ENCODE measurements at places on chromosomes 16 and 17.

DNA sequence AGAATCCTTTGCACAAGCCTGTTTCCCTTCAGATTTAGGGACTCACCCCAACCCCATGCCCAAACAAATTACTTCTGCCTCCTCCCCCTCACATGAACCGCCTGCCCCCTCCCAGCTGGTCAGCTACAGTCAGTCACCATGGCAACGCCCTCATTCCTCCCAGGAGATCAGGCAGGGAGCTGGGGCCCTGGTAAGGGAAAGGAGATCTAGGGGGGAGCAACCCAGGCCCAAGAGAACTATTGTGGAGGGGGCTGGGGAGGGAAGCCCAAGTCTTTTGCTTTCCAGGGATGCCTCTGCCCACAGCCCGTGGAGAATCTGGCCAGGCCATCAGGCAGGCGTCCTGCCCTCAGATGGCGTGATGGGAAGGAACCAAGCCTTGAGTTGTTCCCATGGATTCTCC lies 2.8 kb downstream of the FAM171A2 start:
- DNase-seq = no peak

DNA sequence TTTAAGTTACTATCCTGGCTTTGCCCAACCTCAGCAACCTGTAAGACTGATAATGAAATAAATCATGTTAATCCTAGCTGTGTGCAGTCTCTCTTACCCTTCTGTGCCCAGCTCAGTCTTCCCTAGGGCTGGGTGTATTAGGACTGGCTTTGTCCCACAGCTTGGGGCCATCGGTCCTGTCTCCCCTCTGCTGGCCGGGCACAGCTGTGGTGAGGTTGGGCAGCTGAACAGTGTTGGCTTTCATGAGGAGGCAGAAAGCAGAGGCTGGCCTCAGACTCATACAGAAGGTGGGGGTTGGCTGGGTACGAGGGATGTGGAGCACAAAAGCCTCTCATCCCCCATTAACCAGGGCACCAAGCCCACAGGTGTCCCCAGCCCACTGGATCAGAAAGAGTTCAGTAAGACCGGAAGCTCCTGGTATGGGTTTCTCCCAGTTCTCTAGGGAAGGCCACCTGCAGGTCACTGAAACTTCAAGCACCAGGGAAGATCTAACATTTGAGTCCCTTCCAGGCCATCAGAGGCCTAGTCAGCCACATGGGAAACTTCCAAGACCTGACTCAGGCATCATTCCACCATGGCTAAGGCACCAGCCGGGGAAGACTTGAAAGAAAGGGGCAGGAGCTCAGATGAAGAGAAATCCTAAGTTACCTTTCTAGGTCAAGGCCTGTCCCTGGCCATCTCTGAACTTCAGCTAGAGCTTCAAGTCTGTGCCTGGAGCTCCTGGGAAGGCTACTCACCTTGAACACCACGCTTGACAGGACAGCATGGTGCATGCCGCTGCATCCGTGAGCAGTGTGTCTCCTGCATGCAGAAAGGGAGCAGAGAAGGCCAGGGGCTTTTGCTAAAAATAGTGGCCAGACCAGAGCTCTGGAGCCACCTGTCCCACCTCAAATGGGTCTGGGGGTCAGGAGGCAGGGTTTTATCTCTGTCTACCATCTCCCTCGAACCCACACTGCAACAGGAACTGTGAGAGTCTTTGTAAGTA lies 8.8 kb downstream of the CNP start:
- DNase-seq = no peak

DNA sequence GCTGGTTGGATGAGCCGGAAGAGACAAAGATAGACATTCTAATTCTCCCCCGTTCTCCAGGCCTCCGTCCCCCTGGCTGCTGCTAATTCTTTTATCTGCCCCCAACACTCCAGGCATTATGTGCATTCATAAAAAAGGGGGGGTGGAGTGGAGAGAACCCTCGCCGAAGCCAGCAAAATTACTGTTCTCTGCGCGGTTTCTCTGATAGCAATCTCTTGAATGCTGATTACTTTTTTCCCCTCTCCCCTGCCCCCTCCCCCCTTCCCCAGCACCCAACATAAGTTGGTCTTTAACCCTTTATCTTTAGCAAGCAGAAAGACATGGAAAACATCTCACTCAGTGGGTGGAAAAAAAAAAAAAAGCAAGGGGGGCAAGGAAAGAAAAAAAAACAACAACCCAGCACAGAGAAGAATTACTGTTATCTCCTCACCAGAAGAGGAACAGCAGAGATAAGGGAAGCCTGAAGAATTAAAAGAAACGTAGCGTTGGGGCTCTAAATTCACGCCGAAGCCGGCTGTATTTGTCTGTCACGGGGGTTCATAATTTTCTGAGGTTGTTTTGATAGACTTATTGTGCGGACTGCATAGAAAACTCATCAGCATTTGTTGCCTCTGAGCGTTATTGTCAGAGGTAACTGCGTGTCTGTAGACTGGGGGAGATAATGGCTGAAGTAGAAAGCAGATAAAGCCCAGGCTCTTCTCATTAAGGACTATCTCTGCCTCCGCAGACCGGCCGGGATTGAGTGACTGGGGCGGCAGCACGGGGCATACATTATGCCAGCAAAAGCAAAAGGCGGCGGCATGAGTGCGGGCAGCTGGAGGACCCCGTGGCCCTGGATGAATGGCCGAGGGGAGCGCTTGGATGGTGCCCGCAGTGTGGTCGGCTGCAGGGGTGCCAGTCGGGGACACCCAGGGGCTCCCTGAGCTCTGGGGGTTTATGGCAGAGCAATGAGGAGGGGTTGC lies 126.9 kb downstream of the MRM1 start:
- peak; percentile 11 for DNase-seq

DNA sequence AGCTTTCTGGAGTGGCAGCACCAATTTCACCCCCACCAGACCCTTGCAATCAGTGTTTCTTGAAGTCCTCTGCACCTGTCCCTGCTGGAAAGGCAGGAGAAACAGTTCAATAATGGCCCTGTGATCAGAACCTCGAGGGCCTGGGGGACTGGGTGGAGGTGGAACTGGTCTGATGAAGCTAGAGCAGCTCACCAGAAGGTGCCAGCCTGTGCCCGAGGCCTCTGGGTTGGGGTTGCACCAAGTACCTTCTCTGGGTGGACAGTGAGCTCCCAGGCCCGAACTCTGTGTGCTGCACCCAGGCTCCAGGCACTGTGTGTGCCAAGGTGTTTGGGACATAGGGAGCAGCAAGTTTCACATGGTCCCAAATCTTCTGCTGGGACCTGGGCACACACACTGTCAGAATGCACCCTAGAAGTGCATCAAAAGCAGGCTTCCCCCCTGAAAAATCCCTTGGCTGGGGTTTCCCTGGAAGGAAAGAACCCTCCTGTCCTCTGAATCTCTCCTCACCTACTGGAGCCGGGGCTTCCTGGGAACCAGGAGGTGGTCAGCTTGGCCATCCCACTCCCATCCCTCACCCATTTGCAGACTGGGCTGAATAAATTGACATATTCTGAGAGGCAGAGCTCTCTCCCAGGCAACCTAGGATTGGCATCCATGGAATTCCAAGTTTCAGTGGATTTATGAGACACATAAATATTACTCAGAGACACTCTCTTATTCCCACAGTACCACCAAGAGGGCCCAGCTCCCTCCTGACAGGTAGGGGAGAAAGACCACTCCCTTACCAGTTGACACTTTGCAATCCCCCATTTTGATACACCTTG lies 17.4 kb downstream of the CD300LG start:
- DNase-seq = no peak

- DNase-seq = no peak
Measured at GRCh38 chr17:28097901-28098300, 55.4 kb downstream of the NLK start.

DNA sequence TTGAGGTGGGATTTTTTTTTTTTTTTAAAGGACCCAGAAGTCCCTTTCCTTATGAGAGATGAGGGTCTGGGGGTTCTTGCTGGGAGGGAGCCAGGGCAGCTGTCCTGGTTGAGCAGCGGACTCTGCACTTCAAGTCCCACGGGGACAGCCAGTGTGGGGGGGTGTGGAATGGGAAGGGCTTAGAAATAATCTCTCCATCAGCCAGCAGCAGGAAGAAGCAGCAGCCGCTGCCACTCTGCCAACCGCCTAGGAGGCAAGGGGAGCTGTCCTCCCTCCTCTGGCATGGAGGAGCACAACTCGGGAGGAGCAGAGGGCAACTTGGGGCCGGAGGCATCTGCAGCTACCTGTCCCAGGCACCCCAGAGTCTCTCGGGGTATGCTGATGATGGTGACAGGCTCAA lies at the start of gene KCNG4:
Gene KCNG4 (minus strand): TSS at position 104 of the 400 bp plus-strand sequence. CDS start 2,527 bp downstream, outside the sequence.
- no peak for DNase-seq

GRCh38 chr17:77449908-77450741 lies 309.4 kb downstream of the SEC14L1 start:
- DNase-seq = no peak

DNA sequence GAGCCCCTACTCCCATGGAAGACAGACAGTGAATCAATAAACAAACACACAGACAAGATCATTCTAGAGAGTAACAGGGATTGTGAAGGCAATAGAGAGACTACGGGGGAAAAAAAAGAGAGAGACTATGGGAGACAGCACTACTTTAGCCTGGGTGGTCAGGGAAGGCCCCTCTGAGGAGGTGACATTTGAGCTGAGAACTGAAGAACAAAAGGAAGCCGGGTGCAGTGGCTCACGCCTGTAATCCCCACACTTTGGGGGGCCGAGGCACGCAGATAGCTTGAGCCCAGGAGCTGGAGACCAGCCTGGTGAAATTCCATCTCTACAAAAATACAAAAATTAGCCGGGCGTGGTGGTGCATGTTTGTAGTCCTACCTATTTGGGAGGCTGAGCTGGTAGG lies 29.2 kb downstream of the SALL1 start:
- no peak for DNase-seq

DNA sequence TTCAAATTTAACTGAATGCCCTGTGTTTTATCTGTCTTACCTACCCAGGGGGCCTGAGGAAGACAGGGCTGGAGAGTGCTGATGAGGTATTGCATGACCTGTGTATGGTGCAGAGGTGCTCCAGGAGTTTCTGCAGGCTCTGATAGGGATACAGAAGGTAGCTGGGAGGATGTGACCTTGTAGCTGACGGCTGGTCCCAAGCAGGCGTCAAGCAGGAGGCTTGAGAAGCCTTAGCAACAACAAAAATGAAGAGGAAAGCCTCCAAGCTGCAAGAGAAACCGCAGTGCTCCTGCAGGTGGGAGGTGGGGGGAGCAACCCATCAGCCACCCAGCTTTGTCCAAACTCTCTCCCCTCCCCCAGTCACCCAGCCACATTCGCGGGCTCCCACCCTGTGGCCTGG lies 40.4 kb downstream of the LAT start:
- DNase-seq = no peak

- no peak for DNase-seq
Measured at GRCh38 chr17:63399316-63399715, 46.8 kb downstream of the CYB561 start.

DNA sequence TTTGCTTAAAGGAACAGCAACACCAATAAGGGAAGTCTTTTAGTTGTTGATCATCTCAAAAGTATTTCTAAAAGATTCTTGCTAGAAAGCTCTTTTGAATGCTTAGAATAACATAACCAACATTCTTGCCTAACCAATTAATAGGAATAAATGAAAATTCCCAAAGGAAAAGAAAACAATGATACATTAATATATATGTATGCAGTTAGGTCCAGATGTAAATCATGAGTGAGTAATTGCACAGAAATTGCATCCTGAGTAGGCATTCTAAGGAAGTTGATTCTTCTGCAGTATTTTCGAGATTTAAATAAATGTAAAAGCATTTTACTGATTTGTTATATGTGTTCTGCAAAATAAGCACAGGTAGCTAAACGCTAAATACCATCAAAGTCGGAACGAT lies 22.1 kb downstream of the COX10 start:
- no peak for DNase-seq

DNA sequence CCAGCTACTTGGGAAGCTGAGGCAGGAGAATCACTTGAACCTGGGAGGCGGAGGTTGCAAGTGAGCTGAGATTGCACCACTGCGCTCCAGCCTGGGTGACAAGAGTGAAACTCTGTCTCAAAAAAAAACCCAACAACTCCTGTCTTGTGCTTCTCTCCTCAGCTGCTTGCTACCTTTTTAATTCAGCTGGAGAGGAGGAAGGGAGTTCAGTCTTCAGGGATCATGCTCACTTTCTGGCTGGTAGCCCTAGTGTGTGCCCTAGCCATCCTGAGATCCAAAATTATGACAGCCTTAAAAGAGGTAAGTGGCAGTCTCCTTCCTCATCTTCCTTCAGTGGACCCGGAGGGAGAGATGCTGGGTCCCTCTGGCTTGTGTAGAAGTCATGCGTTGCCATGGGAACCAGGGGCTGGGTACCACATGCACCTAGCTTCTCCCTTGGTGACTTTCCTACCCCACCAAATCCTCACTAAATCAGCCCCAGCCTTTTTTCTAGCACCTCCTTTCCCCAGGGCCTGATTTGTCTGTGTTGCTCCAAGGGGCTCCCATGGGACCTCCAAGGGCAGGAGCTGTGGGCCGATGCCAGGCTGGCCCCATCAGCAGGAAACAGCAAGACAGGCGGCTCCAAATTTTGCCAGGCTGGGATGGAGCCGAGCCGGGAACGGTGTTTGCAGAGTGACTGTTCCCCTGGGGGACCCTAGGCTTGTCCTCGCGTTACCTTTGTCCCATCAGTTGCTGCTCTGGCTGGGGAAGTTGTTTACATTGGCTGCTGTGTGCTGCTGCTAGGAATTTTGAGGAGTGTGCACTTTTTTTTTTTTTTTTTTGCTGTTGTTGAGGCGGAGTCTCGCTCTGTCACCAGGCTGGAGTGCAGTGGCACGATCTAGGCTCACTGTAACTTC lies 65.2 kb downstream of the ABCC1 start:
- DNase-seq = no peak

DNA sequence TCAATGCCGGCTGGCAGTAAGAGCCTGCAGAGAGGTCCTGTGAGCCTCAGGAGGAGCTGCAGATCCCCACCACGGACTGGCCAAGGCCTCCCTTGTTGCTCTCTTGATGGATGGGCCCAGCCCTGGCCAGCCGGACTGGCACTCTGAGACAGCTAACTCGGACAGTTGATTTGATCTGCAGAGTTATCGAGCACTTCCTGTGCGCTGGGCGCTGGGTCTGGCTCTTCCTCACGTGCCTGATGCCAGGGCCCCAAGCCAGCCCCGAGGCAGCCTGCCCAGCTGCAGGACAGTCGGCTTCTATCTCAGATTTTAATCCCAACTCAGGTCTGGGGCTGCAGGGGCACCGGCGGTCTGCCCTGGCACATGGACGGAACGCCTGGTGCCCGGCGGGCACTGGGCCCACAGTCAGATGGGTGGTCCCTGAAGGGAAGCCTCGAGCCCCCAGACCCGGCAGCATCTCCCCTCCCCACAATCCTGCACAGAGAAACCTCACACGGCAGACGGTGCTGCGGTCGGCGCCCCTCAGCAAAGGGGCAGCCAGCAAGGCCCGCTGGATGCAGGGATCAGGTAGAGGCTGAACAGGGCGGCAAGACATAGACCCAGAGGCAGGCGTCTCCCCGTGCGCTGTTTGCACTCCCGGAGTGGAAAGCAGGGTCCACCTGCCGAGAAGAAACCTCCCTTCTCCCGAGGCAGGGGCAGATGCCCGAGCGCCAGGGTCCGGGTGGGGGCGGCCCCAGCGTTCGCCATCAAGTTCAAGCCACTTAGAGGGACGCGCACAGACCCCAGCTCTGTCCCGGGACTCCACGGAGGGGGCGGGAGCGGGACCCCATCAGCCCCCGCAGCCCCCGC lies 34.0 kb downstream of the TIMM22 start:
- no peak for DNase-seq

DNA sequence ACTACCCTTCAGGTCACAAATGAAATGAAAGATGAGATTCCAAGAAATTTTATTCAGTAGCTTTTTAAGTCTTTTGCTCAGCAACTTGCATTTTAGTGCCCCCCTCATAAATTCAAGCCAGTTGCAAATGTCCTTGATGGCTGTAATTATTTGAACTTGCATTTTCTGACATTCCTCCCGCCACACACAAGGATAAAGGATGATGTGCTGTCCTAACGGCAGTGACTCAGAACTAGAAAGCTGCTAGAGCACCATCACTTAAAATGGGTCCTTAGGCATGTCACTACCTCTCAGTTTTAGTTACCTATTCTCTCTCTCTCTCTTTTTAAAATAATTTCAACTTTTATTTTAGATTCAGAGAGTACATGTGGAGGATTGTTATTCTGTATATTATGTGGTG lies 306.7 kb downstream of the CNTNAP4 start:
- no peak for DNase-seq

Data from activated naive CD8-positive, alpha-beta T cell treated with anti-CD3 and anti-CD28 coated beads, Interleukin-2, amount 50 U/mL, for 16 hours (primary cell).